ENCODE measurements at places on chromosomes 4 and X.

DNA sequence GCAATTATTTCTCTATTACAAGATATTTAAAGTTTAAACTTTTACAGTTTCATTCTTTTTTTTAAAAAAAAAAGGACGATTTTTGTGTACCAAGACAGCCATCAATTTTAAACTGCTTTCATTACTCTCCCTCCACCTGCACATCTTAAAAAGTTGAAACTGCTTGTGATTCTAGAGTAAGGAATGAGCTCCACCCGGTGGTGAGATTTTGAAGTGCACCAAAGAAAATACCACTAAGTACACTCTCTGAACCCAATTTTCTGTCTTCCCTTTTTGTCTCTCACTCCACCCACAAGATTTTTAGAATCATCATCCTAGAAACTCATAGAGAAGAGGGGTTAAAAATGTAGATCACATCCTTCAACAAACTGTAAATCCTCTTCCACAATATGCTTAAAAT lies 91.3 kb upstream of the WDR44 start:
- DNase-seq, result peak; percentile 42

DNA sequence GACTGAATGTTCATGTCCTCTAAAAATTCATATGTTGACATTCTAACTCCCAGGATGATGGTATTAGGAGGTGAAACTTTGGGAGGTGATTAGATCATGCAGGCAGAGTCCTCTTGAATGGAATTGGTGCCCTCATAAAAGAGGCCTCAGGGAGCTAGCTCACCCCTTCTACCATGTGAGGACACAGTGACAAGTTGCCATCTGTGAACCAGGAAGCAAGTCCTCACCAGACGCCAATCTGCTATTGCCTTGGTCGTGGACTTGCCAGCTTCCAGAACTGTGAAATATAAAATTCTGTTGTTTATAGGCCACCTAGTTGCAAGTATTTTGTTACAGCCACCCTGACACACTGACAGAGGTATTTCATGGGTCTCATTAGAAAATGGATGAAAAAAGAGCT lies 28.5 kb upstream of the LONRF3 start:
- DNase-seq, result no peak

DNA sequence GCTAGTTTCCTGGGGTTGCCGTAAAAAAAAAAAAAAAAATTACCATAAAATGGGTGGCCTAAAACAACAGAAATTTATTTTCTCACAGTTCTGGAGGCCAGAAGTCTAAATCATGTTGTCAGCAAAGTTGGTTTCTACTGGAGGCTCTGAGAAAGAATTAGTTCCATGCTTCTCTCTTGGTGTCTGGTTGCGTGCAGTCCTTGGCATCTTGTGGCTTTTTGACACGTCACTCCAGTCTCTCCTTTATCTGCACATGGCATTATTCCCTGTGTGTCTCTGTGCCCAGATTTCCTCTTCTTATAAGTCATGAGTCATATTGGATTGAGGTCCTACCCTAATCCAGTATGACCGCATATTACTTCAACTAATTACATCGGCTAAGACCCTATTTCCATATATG lies 38.7 kb downstream of the SPATA4 start:
- no peak for DNase-seq

DNA sequence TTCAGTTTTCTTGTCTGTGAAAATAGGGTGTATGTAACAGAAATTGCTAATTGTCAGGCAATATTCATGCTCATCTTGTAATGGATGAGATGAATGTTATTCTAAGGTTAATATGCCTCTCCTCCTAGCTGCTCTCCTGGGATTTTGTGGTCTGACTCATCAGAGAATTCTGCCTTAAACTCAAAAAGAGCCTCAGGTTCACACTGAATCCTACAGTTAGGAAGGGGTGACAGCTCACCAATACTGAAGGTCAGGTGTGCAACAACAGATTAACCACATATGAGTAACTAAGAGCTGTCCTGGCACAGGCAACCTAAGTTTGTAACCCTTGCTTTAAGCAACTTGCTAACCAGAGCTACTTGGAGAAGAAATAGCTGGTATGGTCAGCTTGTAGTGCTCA lies 197.7 kb downstream of the SPATA18 start:
- DNase-seq, result no peak

DNA sequence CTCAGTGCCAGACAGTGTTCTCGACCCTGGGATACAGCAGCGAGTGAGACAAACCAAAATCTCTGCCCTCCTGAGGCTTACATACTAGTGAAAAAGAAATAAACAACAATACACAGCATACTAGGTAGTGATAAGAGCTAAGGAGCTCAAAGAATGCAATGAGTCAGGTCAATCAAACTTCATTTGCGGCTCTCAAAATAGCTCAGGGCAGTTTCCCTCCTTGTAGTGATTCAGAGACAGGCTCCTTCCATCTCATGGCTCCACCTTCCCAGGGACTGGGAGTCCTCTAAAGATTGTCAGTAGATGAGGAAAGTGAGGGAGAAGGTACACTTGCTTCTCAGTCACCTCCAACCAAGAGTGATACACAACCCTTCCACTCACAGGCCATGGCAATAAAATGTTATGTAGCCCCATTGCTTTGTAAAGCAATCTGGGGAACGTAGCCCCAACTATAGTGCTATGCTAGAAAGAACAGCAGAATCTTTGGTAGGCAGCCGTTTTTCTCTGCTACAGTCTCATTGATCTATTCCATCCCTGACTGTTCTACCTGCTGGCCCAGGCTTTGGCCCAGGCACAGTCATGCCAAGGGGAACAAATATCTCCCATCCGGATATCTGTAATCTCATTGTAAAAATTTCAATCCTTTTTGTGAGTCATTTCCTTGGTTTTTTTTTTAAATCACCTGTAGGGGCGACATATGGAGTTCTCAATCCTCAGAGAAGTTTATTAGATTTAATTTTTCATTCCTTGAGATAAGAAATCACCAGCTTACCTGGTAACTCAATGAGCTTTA lies 183.1 kb upstream of the S100G start:
- no peak for DNase-seq

- DNase-seq, result no peak
Measured at GRCh38 chr4:168128601-168129000, 36.3 kb downstream of the ANXA10 start.

- DNase-seq, result no peak
Measured at GRCh38 chrX:11100281-11101035, 10.7 kb upstream of the HCCS start.

DNA sequence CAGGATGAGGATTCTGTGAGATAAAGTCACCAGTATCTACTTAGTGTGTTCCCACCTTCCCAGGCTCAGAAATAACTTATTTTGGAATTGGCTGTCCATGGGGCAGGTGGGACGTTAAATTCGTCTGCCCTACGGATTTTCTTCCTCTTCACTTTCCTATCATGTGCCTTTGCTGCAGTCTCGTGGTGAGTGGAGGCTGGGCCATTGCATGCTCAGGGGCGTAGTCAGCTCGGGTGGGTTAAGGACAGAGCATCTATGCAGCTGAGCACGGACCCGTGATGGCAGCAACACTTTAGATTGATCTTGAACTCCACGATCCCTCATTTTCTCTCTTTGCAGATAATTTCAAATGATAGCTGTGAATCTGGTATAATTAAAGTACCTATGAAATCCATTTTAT lies 51.5 kb downstream of the CLDN22 start:
- DNase-seq, result no peak

DNA sequence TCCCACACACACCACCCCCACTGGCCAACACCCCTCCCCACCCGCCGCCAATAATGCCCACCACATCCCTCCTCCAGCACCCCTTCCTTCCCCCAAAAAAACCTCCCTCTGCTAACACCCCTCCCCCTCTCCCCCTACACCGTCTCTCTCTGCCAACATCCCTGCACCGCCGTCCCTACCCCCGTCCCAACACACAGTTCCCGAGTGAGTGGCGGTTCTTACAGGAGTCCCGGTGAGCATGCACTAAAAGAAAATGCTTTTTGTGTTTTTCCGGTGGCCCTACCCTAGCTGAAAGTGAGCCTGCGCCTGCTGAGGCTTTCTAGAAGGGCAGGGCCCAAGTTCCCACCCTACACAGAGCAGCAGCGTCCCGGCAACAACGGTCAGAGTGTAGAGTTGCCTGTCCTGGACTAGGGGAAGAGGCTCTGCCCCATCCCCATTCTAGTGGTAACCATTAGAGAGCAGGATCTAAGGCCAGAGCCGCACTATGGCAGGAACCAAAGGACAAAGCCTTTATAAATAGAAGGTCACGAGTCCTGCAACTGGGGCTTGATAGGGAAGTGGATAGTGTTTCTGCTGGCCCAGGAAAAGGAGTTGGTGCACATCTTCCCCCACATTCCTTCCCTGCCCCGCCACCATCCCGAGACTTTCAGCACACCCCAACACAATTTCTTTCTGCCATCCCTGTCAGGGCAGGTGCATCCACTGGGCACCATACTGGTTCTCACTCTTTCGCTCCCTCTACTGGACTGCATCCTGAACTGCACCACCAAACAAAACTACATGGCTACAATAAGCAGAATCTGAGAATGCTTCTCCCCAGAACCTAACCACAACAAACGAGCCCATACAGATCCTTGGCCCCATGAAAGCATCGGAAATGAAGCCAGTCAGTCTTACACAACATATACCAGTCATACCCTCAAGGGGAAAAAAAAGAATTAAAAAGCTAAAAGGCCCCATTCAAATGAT lies 78.1 kb upstream of the PAGE3 start:
- DNase-seq, result peak; percentile 44

DNA sequence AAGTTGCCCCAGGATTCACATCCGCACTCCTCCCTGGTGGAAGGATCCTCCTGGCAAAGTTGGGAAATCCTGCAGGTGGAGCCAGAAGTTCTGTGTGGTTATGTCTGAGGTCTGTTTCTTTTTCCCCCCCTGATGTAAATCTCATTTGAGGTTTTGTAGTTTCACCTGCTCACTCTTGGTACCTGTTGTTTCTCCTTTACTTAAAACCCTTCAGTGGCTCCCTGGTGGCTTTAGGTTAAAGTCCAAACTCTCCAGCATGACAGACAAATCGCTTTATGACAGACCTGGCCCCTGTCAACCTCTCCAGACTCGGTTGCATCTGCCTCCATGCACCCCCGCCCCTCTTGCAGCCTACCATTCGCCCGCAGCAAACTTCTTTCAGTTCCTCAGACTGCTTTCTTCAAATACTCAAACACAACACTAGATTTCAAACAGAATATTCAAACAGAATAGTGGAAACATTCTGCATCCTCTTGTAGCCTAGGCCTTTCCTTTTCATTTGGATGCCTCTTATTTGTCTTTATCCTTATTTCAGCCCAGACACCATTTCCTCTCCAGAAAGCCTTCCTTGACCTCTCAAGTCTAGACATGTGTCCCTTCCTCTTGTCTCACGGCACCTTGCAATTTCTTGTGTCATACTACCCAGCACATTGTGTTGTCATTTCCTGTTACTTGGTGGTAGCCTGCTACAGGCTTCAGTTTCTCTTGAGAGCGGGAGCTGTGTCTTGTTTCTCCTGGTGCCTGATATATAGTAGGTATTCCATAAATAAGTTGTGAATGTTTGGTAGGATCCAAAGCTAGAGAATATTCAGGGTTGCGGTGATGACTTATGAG lies 24.8 kb downstream of the IL13RA1 start:
- no peak for DNase-seq

DNA sequence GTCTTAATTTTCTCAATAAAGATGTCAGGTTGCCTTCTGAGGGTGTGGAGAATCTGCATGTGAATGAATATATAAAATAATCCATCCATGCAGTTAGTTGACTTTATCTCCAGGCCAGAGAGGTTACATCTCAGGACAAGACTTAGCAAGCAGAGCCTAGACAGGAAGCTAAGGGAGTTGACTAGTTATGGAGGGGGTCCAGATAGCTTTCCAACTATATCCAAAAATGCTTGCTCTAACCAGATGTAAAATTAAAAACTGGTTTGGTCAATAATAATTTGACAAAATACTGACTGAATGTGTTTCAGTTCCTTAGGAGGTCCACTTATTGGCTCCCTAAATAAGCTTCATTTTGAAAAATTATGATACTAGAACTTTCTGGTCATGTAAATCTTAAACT lies 101.4 kb downstream of the PAPSS1 start:
- DNase-seq, result no peak

- no peak for DNase-seq
Measured at GRCh38 chr4:150123087-150123486, 44.8 kb downstream of the DCLK2 start.

GRCh38 chr4:143617994-143618679 lies 82.3 kb downstream of the FREM3 start:
- DNase-seq, result no peak

- no peak for DNase-seq
Measured at GRCh38 chr4:126738926-126739325, 893.8 kb upstream of the INTU start.

DNA sequence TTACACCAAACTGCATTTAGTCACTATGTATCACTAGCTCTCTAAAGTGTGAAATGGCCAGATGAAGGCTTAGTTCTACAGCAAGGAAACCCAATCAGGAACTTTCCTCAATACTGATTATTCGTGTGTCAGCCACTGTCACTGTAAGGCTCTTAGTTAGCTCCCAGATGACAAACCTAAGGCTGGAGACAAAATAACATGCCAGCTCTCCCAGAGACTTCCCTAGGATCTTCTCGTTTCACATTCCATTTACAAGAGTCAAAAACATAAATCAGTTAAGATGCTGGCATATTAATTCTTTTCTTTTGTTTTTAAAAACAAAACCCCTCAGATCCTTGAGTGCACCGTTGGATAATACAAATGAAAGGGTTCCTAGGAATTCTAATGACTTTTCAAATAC lies 88.2 kb upstream of the TFDP3 start:
- no peak for DNase-seq

- no peak for DNase-seq
Measured at GRCh38 chr4:76623217-76624045, 188.4 kb downstream of the SHROOM3 start.

DNA sequence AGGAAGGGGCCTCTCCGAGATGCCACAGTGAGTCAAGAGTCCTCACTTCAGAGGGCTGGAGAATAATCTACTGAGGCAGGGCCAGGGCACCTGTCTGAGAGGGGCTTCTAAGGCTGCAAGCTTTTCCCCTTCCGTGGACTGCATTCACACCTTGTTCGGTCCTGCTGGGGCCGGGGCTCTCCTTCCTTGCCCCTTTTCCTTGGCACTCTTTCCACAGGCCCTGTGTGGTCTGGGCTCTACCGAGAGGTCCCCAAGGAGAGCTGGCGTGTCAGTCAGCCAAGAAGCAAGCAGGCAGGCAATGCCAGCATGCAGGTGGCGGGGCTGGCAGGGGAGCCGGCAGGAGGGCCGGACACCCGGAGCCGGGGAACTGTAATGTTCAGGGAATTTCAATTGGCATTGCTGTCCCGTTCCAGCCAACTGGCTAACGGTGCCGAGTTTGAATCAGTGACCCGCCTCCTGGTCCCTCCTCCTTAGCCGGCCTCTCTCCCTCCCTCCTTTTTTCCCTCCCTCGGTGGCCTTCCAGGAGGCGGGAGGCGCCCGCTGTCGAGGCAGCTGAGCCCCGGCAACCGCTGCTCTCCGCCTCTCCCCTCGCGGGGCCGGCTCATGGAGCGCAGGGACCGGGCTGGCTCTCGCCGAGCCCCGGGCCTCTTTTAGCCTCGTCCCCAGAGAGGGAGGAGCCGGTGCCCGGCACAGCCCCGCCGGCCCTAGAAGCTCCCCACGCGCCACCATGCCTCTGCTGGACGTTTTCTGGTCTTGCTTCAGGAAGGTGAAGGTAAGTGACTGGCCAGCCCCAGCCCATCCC lies at the start of gene STARD8:
TSS of gene STARD8 (plus strand) at position 511 of the 802 bp plus-strand sequence. CDS start at position 728, 217 bp downstream.
- DNase-seq, result peak; percentile 46
